Smooth muscle cell of the brain vasculature (primary cell): ENCODE measurements at places on chromosomes 12 and 14.

GRCh38 chr12:131075194-131075593 is 121.5 kb downstream of the ADGRD1 start:
- no peak for DNase-seq

GRCh38 chr12:91264178-91264577 is 81.6 kb upstream of the DCN start:
- DNase-seq: no peak

- DNase-seq: no peak
Observed at GRCh38 chr12:53279888-53280498, 11.9 kb downstream of the ESPL1 start.

- no peak for DNase-seq
Observed at GRCh38 chr12:13028825-13029570, 15.2 kb upstream of the FAM234B start.

DNA sequence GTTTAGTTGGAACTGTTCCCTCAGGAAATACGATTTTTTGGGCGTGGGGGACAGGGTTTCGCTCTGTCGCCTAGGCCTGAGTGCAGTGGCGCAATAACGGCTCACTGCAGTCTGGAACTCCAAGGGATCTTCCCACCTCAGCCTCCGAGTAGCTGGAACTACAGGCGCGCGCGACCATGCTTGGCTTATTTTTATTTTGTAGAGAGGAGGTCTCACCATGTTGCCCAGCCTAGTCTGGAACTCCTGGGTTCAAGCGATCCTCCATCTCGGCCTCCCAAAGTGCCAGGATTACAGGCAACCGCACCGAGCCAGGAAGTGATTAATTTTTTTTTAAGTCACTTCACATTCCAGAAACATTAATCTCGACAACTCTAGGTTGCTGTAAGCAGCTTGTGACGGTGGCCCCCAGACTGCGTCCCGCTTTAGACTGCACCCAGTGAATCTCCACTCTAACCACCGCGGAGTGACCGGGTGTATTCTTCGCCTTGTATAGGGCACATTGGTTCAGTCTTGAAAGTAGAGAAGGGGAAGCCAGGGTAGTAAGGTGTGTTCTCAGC is 830 bp upstream of the MIS18BP1 start:
- DNase-seq: no peak

DNA sequence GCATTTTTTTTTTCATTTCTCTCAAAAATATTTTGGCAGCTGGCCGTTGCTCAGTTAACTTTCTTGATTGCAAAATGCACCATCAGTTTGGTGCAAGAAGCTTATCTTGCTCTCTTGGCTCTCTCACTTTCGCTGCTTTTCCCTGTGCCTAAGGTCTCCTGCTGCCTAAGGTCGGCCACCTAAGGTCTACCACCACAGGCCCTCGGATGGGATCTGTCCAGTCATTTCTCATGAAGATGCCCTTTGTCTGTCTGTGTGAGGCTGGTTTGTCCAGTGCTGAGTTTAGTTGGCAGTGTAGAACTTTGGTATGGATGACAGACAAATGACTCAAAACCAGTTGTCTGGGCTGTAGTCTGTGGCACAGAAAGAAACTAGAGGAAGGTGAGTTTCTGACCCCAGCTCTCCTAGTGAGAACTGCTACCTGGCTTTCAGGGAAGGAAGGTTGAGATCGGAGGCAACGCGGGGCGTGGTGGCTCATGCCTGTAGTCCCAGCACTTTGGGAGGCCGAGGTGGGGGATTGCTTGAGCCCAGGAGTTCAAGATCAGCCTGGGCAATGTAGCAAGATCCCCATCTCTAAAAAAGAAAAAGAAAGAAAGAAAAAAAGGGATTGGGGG is 2.6 kb downstream of the MLXIP start:
- DNase-seq: no peak

DNA sequence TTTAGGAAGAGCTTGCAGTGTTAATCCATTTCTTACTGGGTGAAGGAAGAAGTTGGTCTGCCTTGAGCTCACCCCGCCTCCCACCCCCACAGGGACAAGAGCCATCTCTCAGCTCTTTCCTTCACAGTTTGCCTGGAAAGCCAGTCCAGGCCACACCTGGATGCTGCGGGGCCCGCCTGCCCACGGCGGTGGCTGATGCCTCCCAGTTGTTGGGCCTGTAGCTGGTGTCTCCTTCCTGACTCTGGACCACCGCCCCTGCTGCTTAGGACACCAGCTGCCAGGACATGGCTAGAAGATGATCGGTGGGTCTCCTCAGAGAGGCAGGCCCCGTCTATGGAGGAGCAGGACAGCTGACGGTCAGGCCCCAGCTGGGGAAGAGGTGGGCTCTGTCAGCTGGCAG is 92.9 kb downstream of the TESC start:
- no peak for DNase-seq

GRCh38 chr14:92578511-92578910 is 64.9 kb downstream of the RIN3 start:
- DNase-seq: no peak

DNA sequence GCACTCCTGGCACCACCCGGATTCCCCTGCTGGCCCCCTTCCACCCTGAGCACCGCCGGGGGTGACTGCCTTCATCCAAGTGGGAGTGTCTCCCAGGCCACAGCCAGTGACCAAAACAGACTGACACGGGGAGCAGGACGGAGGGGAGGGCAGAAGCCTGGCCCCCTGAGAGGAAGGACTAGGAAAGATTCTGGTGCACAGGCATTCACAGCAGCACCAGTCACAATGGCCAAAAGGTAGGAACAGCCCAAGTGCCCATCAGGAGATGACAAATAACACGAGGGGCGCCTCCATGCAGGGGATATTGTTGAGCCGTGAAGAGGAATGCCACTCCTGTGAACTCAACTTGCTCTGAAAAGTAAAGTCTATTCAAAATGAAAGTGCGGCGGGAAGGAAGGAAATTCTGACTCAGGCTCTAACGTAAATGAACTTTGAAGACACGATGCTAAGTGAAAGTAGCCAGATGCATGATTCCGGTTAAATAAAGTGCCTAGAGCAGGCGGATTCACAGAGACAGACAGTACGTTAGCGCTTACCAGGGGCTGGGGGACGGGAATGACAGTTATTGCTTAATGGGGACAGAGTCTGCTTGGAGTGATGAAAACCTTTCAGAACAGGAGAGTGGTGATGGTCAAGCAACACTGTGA is 146.1 kb upstream of the NCOR2 start:
- DNase-seq: no peak

- DNase-seq: no peak
Observed at GRCh38 chr12:104669089-104669721, 212.5 kb downstream of the CHST11 start.

DNA sequence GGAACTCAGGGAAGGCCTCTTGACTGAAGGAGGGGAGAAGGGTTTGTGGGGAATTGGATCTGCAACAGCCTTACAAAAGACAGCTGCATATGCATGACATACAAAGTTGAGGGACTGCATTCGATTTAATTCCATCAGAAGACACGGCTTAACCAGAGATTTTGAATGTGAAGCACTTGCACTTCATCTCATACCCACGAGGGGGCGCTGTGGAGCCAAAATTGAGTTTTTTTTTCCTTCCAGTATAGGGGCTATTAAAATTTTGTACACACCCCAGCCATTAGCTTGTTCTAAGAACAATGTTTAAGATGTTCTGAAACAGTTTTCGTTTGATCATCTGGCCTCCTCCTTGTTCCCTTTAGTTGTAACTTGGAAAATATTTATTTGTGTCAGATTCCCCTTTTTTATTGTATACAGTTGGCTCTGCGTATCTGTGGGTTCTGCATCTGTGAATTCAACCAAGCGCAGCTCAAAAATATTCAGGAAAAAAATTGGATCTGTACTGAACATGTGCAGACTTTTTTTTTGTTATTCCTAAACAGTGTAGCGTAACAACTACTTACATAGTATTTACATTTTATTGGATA is 1.6 kb downstream of the SUDS3 start:
- no peak for DNase-seq

GRCh38 chr12:107612508-107612907 is 73.1 kb upstream of the PWP1 start:
- no peak for DNase-seq

- no peak for DNase-seq
Observed at GRCh38 chr14:93332397-93332852, 411 bp downstream of the BTBD7 start.

DNA sequence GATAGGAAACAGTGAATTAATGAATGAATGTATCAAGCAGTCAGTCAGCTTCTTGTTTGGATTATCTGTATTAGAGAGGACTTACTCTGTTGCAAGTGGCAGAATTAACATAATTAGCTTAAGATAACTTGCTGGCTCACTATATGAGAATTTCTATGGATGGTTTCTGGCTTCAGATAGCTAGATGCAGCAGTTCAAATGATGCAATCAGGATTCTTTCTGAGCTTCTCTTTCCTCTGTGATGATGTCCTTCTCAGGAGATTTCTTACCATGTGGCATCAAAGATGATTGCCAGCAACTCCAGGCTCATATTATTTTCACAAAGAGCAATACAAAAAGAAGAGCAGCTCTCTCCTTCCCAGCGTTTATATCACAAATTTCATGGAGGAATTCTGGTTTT is 30.7 kb downstream of the FRMD6 start:
- no peak for DNase-seq

GRCh38 chr14:27253966-27254365 is 656.1 kb upstream of the NOVA1 start:
- no peak for DNase-seq

DNA sequence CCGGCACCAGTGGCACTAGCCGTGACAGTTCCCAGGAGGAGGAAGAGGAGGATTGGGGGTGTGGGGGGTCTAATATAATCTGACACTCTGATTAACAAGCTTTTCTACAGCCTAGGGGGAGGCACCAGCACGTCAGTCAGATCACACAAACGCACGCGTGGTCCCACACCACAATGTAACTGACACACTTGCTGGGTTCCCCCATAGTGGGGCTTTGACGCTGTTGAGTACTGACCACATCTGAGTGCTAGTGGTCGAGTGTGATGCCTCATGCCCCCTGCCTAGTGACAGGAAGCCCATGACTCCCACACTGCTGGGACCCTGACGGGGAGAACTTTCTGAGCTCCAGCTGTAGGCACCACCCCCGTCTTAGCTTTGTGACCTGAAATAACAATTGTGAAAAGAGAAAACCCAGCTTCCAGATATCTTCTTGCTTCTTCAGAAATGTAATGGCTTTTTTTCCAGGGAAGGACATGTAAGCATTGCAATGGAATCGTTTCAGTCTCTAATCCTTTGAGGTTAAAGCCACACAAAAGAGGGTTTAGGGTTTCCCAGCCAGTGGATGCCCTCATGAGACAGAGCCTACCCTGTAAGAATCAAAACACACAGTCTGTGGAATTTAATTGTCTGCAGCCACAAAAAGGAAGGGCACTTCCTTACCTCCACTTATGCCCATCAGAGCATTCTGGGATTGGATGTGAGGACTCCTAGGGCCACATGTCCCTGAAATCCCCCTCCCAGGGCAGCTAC is 183.9 kb downstream of the PIWIL1 start:
- no peak for DNase-seq

GRCh38 chr12:5442251-5443006 is 10.5 kb downstream of the NTF3 start:
- DNase-seq: peak; percentile 26

- DNase-seq: no peak
Observed at GRCh38 chr14:65750906-65751305, 338.4 kb downstream of the FUT8 start.

DNA sequence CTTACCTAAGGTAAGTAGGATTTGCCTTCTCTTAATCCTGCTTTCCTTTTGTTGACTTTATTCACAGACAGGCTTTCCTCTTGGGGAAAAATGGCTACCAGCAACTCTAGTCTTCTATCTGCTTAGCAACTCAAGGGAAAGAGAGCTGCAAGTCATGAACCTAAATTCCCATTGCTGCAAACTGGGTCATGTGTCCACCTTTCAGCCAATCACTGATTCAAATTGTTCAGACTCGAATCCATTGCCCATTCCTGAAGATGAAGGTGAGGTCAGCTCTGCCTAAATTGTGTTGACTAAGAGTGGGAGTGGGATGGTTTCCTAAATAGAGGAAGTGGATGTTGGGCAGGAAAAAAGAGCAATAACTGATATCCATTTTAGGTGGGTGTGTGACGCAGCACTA is 7.7 kb downstream of the FBXW8 start:
- no peak for DNase-seq

- DNase-seq: no peak
Observed at GRCh38 chr14:92759679-92760523, 11.5 kb upstream of the LGMN start.

DNA sequence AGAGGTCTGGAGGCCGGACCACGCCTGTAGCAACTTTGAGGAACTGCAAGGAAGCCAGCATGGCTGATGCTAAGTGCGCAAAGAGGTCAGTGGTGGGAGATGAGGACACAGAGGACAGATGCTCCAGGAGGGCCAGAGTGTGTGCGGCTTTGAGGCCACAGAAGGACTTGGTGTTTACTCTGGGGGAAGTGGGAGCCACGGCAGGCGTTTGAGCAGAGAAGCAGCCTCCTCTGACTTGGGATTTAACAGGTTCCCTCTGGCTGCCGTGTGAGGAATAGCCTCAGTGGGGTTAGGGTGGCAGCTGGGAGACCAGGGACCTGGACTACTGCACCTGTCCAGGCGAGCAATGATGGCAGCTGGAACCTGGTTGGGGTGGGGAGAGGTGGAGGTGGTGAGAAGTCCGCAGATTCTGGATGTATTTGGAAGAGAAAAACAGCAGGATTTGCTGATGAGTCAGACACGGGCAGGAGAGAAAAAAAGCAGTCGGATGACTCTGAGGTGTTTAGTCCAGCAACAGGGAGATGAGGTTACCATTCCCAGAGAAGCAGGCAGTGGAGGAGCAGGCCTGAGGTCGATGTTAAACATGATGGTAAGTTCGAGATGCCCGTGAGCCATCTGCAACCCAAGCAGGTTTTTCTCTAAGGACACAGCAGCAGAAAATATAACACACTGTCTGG is 143.5 kb downstream of the SCARB1 start:
- DNase-seq: no peak

GRCh38 chr12:116278279-116278626 is 760 bp upstream of the MED13L start:
- DNase-seq: no peak
